Activated CD8-positive, alpha-beta memory T cell treated with anti-CD3 and anti-CD28 coated beads for 1 hour (primary cell): ENCODE measurements at places on chromosomes 1 and 21.

GRCh38 chr1:61420243-61420642, 304.7 kb downstream of the TM2D1 start:
- DNase-seq: no peak

DNA sequence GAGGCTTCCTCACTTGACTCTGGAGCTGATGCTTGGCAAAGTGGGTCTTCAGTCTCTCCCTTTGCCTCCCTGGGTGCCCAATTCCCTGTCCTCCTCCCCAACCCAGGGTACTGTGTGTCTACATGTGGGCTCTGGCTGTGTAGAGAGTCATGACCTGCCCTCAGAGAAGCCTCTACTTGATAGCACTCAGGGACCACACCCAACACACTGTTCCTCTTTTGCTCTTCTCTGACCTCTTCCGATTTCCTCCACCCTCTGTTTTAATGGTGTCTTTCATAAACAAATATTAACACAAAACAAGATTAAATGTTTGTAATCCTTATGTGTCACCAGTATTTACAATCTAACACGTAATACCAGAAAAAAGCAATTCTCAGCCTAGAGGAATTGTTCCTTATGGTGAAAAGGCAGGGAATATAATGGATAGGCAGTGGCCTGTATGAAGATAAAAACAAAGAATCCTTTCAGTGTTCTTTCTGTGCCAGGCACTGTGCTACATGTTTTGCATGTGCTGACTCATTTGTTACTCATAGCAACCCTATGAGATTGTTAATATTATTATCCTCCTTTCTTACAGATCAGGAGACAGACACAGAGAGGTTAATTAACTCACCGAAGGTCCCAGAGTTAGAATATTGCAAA, 58.2 kb downstream of the HSD3B1 start:
- no peak for DNase-seq

DNA sequence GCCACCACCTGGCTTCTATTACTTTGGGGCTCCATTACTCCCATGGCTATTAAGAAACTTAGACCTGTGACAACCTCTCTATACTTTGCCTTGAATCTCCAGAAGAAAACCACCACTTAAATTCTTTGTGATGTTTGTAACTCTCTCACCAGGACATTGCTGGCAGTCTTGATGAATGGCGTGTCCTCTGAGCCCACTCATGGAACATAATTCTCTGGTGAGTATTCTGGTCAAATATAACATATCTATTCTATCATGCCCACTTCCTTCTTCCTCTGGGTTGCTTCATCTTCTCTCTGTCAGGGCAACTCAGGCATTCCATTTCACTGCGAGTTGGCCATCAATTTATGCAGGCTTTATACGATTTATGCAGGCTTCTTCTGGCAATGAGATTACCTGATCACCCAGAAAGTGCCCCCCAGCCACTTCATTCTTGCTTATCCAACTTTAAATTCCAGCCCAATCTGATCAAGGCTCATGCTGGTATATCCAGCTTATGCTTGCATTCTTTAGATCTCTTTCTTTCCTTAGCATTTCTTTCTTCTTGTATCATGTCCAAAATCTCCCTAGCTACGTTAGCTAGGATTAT, 112.0 kb upstream of the CHRM3 start:
- DNase-seq: no peak

- no peak for DNase-seq
Measured at GRCh38 chr1:205930799-205931281, 12.4 kb downstream of the SLC26A9 start.

DNA sequence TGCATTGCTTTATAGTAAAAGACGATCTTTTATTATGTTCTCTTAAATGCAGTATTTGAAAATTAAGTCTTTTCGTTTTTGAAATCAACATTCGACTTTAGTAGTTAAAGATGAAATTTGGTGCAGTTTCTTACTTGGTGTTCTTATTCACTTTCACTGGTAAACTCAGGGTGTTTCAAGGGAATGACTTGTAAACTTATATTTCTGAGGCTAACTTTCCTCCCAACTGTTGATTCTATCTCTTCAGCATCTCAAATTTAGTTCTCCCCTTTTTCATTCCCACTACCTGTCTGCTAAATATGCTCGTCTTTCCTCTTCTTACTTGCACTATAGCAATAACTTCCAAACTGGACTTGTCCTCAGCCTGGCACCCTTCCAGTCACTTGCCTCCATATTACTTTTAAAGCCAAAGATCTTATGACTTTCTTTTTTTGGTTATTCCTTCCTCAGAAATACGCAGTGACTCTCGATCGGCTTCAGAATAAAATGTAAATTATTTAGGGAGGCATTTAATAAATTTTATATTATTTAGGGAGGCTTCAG, 988 bp downstream of the SLC35A3 start:
- no peak for DNase-seq

GRCh38 chr1:10965546-10966226, 46.8 kb upstream of the TARDBP start:
- DNase-seq: no peak

- DNase-seq: no peak
Measured at GRCh38 chr1:46583494-46583893, 20.6 kb downstream of the MKNK1 start.

DNA sequence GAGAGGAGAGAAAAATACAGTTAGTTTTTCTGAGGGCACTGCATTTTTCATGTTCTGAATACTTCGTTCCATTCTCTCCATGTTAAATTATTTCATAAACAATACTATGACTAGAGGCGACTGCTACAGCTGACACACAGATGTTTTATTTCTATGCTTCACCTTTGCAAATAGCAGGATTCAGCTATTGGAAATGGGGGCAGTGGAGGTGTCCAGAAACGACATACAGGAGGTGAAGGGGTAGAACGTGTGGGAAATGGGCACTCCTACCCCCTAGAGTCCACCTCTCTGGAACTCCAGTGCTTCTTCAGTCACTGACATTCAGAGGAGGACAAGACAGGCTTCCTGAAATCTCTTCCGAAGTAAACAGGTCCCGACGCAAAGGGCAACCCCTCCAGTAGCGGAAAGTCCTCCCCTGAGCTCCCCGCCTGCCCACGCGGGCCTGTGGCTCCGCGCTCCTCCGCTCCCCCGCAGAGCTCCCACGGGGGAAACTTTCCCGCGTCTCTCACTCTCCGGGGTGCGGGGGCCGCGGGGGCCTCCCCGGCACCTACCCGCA, 480 bp downstream of the DPYD start:
- no peak for DNase-seq

GRCh38 chr1:202214089-202214843, 20.7 kb downstream of the LGR6 start:
- no peak for DNase-seq

GRCh38 chr1:234647245-234647644, 37.3 kb upstream of the IRF2BP2 start:
- no peak for DNase-seq

DNA sequence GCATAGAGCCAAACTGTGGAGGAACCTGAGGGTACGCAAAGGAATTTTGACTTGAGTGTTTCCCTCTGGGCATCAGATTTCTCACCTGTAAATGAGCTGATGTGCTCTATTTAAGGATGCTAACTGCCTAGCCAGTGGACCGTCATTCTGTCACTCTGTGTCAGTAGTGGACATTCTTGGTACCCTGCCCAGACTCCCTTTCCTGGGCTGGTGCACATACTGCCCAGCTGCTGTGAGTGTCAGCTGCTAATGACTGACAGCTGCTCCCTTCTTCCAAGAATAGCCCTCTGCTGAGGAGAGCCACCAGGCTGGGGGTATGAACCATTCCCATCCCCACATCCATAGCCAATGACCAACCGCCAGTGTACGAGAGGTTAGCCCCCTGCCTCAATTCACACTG, 193.1 kb upstream of the DAB1 start:
- no peak for DNase-seq

GRCh38 chr1:223257856-223258550, 106.0 kb downstream of the SUSD4 start:
- no peak for DNase-seq

- no peak for DNase-seq
Measured at GRCh38 chr1:88327391-88328267, 356.4 kb upstream of the PKN2 start.

DNA sequence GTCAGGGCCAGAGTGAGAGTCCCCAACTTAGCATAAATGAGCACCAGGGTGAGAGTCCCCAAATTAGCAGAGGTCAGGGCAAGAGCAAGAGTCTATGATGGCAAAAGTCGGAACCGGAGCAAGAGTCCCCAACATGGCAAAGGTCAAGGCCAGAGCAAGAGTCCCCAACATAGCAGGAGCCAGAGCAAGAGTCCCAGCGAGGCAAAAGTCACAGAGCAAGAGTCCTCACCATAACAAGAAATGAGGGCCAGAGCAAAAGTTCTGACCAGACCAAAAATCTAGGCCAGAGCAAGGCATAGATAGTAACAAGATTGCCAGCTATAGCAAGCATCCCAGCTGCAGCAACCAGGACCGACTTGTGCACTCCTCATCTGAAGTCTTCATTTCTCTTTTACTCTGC, 3.1 kb downstream of the NSUN4 start:
- DNase-seq: no peak

DNA sequence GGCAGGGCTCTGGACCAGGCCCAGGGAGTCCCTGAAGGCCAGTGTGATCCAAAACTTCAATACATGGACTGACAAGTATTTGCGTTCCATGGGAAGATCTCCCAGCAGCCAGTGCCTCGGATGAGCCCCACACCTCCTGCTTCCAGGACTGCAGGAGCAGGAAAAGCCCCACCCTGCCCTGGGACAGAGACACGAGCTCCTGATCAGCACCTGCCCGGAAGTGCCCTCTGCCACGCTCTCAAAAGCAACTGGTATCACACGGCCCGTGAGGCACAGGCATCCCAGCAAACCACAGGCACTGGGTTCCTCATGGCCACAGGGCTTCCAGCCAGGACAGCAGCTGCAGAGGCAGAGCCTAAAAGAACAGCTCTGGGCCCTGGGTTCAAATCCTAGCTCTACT, 48.6 kb downstream of the ACOT7 start:
- no peak for DNase-seq

DNA sequence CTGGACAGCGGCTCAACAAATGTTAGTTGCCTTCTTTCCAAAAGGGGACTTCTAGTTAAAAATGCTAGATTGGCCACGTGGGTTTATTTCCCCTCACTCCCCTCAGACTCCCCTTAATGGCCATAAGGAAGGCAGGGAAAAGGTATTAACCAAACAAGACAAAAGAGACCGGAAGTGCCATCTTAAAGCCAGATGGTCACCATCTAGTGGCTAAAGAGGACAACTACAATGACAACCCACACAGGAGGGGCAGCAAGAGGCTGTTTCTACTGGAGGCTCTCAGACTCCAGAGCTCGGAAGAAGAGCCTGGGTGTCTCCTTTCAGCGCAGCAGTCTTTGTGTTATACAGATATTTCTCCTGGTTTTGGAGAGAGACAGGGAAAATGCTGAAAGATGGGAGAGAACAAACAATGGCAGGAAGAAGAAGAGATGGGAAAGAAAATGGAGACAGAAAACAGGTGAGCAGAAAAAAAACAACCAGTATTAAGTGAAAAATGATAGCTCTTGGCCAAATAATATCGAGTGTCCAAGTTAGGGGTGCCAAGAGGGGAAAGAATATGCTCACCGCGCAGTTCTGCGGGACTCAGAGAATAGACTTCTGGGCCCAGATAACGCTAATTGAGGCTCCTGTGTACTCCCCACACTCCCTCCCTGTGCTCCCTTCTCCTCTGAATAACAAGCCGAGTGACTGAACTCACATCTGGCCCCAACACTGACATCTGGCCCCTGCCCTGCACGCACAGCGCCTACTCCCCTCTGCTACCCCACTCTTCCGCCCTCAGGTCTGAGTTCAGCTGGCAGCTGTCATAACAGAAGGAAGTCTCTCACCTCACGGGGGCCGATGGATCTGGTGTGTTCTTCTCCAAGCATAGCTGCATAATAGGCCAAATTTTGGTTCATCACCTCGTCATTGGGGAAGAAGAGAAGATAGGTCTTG, 9.6 kb downstream of the P3H1 start:
- DNase-seq: no peak

- DNase-seq: no peak
Measured at GRCh38 chr1:153359241-153359640, 1.6 kb downstream of the S100A9 start.

- DNase-seq: no peak
Measured at GRCh38 chr1:2110738-2111673, 60.8 kb downstream of the PRKCZ start.

- no peak for DNase-seq
Measured at GRCh38 chr1:155001425-155001674, 1.3 kb upstream of the ZBTB7B start.
